ENCODE measurements at places on chromosomes 2 and 18.

DNA sequence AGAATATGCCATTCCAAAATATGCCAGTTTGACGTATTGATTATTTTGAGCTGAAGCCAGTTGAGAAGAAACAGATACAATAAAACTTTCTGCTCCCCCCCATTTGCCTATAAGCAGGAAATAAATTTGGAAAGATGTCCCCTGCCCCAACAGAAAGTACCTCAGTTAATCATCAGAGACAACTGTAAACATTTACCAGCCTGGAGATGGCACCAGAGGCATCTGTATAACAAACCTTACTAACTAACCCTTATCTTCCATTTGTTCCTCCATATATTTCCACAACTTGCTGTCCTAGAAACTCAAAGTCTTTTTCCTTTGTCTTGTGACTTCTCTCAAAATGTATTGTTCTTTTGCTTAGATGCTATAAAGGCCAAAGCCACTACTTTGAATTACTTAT lies 93.8 kb downstream of the AKAIN1 start:
- no peak for DNase-seq

GRCh38 chr2:165428926-165429325 lies 40.6 kb upstream of the CSRNP3 start:
- no peak for DNase-seq

- DNase-seq = no peak
These were observed 134.5 kb downstream of the FBXO15 start for GRCh38 chr18:74012954-74013630.

- DNase-seq = no peak
These were observed 71.4 kb upstream of the MBOAT2 start for GRCh38 chr2:9074930-9075329.

DNA sequence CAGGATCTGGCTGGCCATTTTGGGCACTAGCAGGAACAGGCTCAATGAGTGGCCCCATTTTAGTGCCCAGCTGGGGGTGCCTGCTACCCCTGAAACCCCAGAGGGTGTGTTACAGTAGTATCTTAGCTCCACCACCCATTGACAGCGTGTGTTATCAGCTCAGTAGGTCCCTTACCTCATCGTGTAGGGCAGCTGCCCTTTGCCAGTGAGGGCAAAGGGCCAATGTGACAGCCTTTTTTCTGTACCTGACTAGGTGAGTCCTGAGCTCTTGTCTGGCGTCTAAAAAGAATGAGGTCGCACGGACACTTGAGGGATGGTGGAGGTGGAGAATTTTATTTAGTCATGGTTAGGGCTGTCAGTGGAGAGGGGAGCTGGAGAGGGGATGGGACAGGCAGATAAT lies 462.2 kb downstream of the PIK3C3 start:
- DNase-seq = no peak

DNA sequence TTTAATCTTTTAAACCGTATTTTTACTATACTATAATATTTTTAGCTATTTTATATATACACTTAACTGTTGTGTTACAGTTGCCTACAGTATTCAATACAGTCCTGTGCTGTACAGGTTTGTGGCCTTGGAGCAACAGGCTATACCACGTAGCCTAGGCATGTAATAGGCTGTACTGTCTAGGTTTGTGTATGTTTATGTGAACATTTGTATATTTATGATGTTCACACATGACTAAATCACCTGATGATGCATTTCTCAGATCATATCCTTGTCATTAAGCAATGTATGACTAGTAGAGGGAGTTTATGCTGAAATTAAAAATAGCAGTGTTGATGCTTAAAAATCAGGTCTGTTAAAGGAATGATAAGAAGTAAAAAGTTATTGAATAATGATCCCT lies 92.3 kb upstream of the RANBP2 start:
- DNase-seq = no peak

GRCh38 chr2:100383306-100383705 lies 34.2 kb downstream of the CHST10 start:
- DNase-seq = no peak

GRCh38 chr18:36128907-36129299 lies 237 bp downstream of the SLC39A6 start:
- DNase-seq = no peak

GRCh38 chr2:62854600-62855514 lies 149.3 kb downstream of the EHBP1 start:
- no peak for DNase-seq

- no peak for DNase-seq
These were observed 31.7 kb downstream of the GPR39 start for GRCh38 chr2:132448331-132448730.

DNA sequence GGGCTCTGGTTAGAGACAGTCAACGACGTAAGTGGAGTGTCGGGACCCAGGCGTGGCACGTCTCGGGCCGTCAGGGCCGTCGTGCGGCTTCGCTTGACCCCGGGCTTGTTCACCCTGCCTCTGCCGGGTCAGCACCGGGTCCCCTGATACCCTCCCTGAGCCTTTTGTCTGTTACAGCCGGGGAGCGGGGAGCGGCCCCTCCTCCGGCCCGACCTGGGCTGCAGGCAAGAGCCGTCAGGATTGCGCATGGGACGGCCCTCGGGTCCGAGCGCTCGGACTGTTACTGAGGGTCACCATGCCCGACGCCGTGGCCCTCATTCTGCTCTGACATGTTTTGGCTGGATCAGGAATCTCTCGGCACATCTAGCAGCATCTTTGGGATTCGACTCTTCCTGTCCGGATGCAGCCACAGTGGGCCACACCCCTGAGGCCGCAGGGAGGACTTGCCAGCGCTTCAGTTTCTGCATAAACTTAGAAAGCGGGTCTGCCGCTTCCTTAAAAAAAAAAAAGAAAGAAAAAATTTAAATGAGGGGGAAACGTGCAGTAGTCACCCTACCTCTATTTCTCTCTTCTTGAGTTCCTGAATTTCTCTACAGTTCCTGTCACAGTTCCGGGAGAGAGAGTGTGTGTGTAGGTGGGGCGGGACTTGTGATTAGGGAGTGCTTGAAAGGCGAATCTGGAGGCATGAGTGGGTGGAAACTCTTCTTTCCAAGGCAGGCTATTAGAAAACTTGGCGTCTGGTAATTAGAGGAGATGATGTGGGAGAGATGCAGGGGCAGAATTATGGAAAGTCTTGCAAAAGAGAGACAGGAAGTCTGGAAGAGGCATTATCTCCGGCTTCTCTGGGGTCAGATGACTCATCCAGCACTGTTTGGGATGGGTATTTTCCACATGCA lies 909 bp downstream of the TMEM87B start:
- peak; percentile 53 for DNase-seq

DNA sequence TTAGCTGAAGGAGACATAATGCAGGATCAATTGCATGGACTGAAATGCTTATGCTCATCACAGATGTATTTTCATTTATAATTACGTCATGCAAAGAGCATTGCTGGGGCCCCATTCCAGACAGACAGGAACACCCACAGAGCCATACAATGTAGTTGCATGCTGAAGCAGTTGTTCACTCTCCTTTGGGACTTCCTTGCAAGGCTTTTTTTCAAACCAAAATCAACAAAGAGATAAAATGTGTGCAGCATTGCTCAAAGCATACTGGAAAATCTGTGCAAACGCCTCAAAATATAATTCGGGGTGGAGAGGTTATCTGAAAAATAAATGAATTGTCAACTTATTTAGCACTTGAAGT lies 463.2 kb downstream of the CDH2 start:
- no peak for DNase-seq

- no peak for DNase-seq
These were observed 2.6 kb upstream of the IMP4 start for GRCh38 chr2:130339885-130340745.

DNA sequence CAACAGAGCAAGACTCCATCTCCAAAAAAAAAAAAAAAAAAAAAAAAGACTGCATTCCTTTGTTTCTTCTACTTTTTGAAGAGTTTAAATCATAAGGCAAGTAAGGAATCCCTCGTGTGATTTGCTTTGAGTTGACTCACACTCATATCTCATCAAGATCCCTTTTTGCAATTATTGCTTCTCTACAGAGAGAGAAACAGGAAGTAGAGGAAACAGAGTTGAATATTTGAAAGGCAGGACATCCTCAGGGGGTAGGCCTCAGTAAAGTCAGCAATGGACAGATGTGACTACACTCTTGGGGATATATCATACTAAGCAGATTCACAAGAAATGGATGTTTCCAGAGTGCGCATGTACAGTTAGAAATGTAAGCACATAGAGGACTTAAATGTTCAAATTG lies 11.2 kb upstream of the EFR3B start:
- DNase-seq = no peak

DNA sequence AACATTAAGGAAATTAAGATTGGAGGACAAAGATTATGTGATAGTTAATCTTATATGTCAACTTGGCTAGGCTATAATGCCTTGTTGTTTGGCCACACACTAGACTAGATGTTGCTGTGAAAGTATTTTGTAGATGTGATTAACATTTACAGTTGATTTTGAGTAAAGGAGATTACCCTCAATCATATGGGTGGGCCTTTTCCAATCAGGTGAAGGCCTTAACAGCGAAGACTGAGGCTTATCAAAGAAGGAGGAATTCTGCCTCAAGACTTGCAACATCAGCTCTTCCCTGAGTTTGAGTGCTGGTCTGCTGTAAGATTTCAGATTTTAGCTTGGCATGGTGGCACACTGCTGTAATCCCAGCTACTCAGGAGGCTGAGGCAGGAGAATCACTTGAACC lies 250.3 kb downstream of the CDH20 start:
- no peak for DNase-seq

Measured in stimulated activated naive CD8-positive, alpha-beta T cell treated with anti-CD3 and anti-CD28 coated beads, Interleukin-15, Interleukin-2, amounts not matched to agents 100 U/mL and 50 U/mL, for 24 hours (primary cell).